Small intestine (tissue), 16 donors: ENCODE measurements at places on chromosomes 12 and 14. TPM values are rescaled to one million over a fixed set of nuclear protein-coding genes. Genes with fewer than 3 reads are reported as not detected.

The TM7SF3 gene
- 9.2 TPM for polyA plus RNA-seq

- H3K27me3 ChIP-seq = no peaks in the 10 kb centered on the region
- no peak for DNase-seq
- H3K27ac ChIP-seq = peak overlapping the region; percentile 2
- no peaks in the 10 kb centered on the region for H3K36me3 ChIP-seq
These were observed 57.4 kb upstream of the KCNJ8 start for GRCh38 chr12:21831791-21832344.

DNA sequence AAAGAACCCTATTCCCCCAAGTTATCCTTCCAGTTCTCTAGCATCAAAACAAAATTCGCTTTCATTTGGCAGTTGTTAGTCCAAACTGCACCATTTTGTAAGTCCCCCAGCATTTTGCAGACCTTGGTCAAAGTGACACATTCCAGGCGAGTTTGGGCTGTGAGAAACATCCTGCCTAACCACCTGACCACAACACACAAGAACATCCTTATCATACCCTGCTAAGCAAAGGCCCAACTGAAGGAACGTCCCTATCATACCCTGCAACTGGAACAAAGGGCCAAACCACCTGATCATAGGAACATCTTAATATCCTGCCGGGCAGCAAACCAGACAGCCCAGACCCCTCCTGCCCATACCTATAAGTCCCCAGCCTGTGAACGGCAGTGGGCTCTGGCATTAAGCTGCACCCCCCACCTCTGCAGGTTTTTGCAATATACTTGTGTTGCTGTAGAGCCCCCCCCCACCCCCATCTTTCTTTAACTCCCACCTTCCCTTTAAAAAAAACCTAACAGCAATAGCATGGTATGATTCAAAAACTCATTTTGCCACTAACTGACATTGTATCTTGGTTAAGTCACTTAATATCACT lies 2.7 kb downstream of the PCNX4 start:
- DNase-seq = no peak
- H3K36me3 ChIP-seq = peaks cover 3% of the 10 kb centered on the region
- peaks cover 10% of the 10 kb centered on the region for H3K4me1 ChIP-seq
- H3K4me3 ChIP-seq = no peak overlapping the region
- H3K27me3 ChIP-seq = no peaks in the 10 kb centered on the region
- H3K27ac ChIP-seq = no peak overlapping the region

DNA sequence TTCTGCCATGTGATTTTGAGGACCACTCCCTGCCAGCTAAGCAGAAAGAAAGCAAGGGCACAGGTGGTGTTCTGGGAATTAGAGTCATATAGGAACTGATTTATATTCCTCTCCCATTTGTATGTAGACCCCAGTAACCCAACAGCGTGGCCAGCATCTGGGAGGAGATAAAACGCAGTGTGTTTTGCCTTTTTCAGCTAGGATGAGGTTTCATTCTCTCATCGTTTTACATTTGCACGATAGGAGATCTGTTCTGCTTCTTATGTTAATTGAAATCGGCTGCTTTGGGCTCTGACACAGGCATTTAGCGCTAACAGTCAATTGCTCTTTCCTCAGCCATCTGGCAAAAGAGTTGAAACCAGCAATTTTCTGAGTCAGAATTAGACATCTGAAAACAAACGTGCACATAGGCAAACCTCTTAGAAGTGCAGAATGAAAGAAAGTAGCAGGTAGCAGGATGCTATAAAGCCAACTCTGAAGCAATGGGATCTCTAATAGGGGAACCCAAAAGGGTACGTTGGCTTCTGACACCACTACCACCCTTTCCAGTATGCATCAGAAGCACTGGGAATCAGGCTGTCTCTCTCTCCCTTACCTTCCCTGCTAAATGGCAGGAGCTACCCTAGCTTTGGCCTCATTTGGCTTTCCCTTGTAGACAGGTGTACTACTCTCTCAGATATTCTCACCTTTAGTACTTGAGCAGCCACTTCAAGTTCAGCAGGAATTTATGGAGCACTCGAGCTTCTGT lies 219.1 kb downstream of the PHLDA1 start:
- H3K36me3 ChIP-seq = no peaks in the 10 kb centered on the region
- no peak overlapping the region for H3K4me3 ChIP-seq
- DNase-seq = no peak

The KCNH3 gene
- 3.4 TPM for polyA plus RNA-seq

DNA sequence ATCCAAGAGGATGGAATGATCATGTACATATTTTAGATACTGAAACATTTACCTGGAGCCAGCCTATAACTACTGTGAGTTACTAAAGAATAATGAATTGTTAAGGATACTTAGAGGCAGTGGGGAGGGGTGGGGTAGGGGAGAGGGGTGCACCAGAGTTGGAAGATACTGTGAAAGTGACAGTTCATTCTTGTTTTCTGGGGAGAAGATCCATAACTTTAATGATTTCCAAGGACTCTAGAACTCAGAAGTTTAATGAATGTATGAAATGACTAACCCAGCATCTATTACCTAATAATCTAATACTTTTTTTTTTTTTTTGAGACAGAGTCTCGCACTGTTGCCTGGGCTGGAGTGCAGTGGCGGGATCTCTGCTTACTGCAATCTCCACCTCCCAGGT lies 10.5 kb downstream of the KLHDC2 start:
- no peak overlapping the region for H3K4me3 ChIP-seq
- H3K27me3 ChIP-seq = no peaks in the 10 kb centered on the region
- DNase-seq = no peak
- no peaks in the 10 kb centered on the region for H3K4me1 ChIP-seq
- peaks cover 12% of the 10 kb centered on the region for H3K36me3 ChIP-seq
- no peak overlapping the region for H3K27ac ChIP-seq

DNA sequence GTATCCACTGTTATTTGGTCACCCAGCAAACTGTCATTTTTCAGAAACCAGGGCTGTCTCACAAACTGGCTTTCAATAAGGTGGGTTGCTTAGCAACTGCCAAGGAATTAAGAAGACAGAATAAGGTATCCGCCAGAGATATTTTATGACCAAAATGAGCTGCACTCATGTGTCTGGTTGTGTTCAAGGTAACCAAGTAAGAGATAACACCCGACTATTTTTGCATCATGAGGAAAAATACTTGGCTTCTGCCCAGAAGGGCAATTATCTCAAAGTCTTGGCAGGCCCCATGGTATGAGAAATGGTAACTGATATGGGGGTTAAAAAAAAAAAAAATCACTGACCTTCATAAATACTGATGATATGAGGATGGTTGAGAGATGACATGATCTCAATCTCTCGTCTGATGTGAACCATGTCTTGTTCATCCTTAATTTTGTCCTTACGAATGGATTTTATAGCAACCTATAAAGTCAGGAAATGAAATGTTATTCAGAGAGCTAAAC lies 32.6 kb downstream of the NUAK1 start:
- H3K4me3 ChIP-seq = no peak overlapping the region
- no peaks in the 10 kb centered on the region for H3K27me3 ChIP-seq
- DNase-seq = peak; percentile 51
- no peaks in the 10 kb centered on the region for H3K36me3 ChIP-seq
- peaks cover 3% of the 10 kb centered on the region for H3K4me1 ChIP-seq

The TNFAIP2 gene
- 7.2 TPM for polyA plus RNA-seq

GRCh38 chr12:43102546-43103264 lies 449.3 kb downstream of the ADAMTS20 start:
- H3K4me3 ChIP-seq = no peak overlapping the region
- H3K27me3 ChIP-seq = no peaks in the 10 kb centered on the region
- H3K4me1 ChIP-seq = no peaks in the 10 kb centered on the region
- no peaks in the 10 kb centered on the region for H3K36me3 ChIP-seq

The ABCB9 gene
- polyA plus RNA-seq = 2.5 TPM

The MSRB3 gene
- 12.7 TPM for polyA plus RNA-seq

- no peak for DNase-seq
- H3K27ac ChIP-seq = no peak overlapping the region
- no peaks in the 10 kb centered on the region for H3K27me3 ChIP-seq
- H3K36me3 ChIP-seq = peaks cover 20% of the 10 kb centered on the region
These were observed 16.4 kb upstream of the PUS1 start for GRCh38 chr12:131912518-131913274.

GRCh38 chr12:43309959-43310358 lies 242.0 kb downstream of the ADAMTS20 start:
- H3K36me3 ChIP-seq = no peaks in the 10 kb centered on the region
- H3K27ac ChIP-seq = no peak overlapping the region
- DNase-seq = no peak

GRCh38 chr12:105076098-105076497 lies 8.2 kb downstream of the ALDH1L2 start:
- no peaks in the 10 kb centered on the region for H3K27me3 ChIP-seq
- no peak overlapping the region for H3K4me3 ChIP-seq
- no peaks in the 10 kb centered on the region for H3K36me3 ChIP-seq
- DNase-seq = no peak

GRCh38 chr12:12872934-12873275 lies 18.5 kb upstream of the GPRC5A start:
- H3K4me3 ChIP-seq = no peak overlapping the region
- H3K27me3 ChIP-seq = no peaks in the 10 kb centered on the region
- H3K27ac ChIP-seq = no peak overlapping the region
- no peaks in the 10 kb centered on the region for H3K36me3 ChIP-seq

- no peaks in the 10 kb centered on the region for H3K27me3 ChIP-seq
- H3K27ac ChIP-seq = no peak overlapping the region
- no peak overlapping the region for H3K4me3 ChIP-seq
- no peaks in the 10 kb centered on the region for H3K36me3 ChIP-seq
- no peak for DNase-seq
These were observed 8.0 kb downstream of the ETV6 start for GRCh38 chr12:11657511-11657910.

- H3K27ac ChIP-seq = peak within 1 kb of the TSS; percentile 74
- H3K4me3 ChIP-seq = peak within 1 kb of the TSS; percentile 54
- no peaks in the 10 kb centered on the region for H3K4me1 ChIP-seq
- peak; percentile 69 for DNase-seq
- H3K27me3 ChIP-seq = no peaks in the 10 kb centered on the region
These were observed at the start of gene ACOT4 for GRCh38 chr14:73591690-73592449. ACOT4 (plus strand) TSS chr14:73591873; CDS start chr14:73591960, 87 bp downstream.

The LMO3 gene
- polyA plus RNA-seq = 1.9 TPM

- DNase-seq = no peak
- peaks cover 4% of the 10 kb centered on the region for H3K27me3 ChIP-seq
- no peak overlapping the region for H3K27ac ChIP-seq
These were observed 16.2 kb upstream of the KRT7 start for GRCh38 chr12:52216807-52217206.

- H3K27ac ChIP-seq = no peak overlapping the region
- no peak overlapping the region for H3K4me3 ChIP-seq
- no peaks in the 10 kb centered on the region for H3K4me1 ChIP-seq
- H3K27me3 ChIP-seq = no peaks in the 10 kb centered on the region
These were observed 70.5 kb upstream of the ATP2B1 start for GRCh38 chr12:89779090-89779489.

- H3K27ac ChIP-seq = no peak overlapping the region
- no peaks in the 10 kb centered on the region for H3K27me3 ChIP-seq
- no peak overlapping the region for H3K4me3 ChIP-seq
- DNase-seq = no peak
These were observed 627.4 kb downstream of the SLC16A7 start for GRCh38 chr12:60223242-60223641.

DNA sequence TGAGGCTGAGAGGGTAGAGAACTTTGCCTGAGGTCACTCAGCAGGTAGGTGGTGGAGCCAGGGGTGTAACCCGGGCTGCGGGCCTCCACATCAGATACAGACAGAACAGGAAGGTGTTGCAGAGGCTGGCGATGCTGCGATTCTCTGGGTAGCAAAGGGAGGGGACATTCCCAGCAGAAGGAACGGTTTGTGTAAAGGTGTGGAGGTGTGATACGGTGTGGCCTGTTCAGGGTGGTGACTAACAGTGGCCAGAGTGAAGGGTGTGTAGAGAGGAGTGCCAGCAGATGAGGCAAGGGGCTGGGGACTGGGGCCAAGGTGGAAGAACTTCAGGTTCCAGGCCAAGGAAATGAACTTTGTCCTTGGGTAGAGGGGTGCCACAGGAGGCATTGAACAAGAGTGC lies 18.2 kb upstream of the FAIM2 start:
- no peaks in the 10 kb centered on the region for H3K27me3 ChIP-seq
- no peak for DNase-seq
- no peak overlapping the region for H3K4me3 ChIP-seq
- no peaks in the 10 kb centered on the region for H3K4me1 ChIP-seq
- H3K27ac ChIP-seq = no peak overlapping the region

The EIF2S3B gene
- polyA plus RNA-seq = 4.0 TPM

DNA sequence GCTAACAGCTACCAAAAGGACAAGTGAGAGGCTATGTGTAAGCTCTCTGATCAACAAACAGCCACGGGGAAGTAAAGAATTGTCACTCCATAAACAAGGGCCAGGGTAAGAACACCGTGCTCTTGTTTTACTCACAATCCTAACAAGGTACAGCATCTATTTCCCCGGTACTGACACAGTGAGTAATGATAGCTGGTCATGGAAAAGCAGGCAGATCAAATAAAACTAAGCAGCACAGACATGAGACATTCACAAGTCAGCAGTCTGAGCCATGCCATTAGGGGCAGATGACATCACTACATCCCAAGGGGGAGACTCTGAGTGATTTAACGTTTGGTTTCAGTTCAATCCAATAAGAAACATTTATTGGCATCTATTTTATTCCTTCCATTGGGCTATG lies 54.4 kb downstream of the ARL6IP4 start:
- no peaks in the 10 kb centered on the region for H3K4me1 ChIP-seq
- no peak overlapping the region for H3K4me3 ChIP-seq
- DNase-seq = no peak
- H3K27ac ChIP-seq = no peak overlapping the region
- no peaks in the 10 kb centered on the region for H3K27me3 ChIP-seq
- peaks cover 29% of the 10 kb centered on the region for H3K36me3 ChIP-seq

- no peak overlapping the region for H3K4me3 ChIP-seq
- H3K27me3 ChIP-seq = no peaks in the 10 kb centered on the region
- DNase-seq = no peak
- H3K36me3 ChIP-seq = no peaks in the 10 kb centered on the region
- peaks cover 10% of the 10 kb centered on the region for H3K4me1 ChIP-seq
- no peak overlapping the region for H3K27ac ChIP-seq
These were observed 472.2 kb downstream of the RAD51B start for GRCh38 chr14:68291820-68292219.

GRCh38 chr14:23513005-23513817 lies 38.4 kb downstream of the ZFHX2 start:
- H3K4me1 ChIP-seq = no peaks in the 10 kb centered on the region
- H3K4me3 ChIP-seq = no peak overlapping the region
- H3K36me3 ChIP-seq = peaks cover 5% of the 10 kb centered on the region
- H3K27me3 ChIP-seq = no peaks in the 10 kb centered on the region
- DNase-seq = no peak
- H3K27ac ChIP-seq = no peak overlapping the region
